ENCODE measurements at places on chromosomes 6 and 20. TPM values are rescaled to one million over a fixed set of nuclear protein-coding genes. Genes with fewer than 3 reads are reported as not detected.

Gene MRAP2
- total RNA-seq = not detected

Gene AGPAT4
- 1.3 TPM for total RNA-seq

Gene LTB
- total RNA-seq = 36.9 TPM

Gene AMD1
- 90.0 TPM for total RNA-seq

Gene CALHM6
- total RNA-seq = 1.8 TPM

Gene KIF25
- not detected for total RNA-seq

Gene RAB22A
- 13.4 TPM for total RNA-seq

Gene CST2
- total RNA-seq = not detected

Gene ISM1
- not detected for total RNA-seq

Gene ME1
- not detected for total RNA-seq

Gene CPXM1
- 0.15 TPM for total RNA-seq

Data from OCI-LY7 (cell line).